ENCODE measurements at places on chromosomes 4 and X.
A peak's percentile ranks its signal among the peaks of the same experiment; 100 is the strongest.

- DNase-seq, result no peak
Measured at GRCh38 chr4:122619611-122620010, 1.3 kb downstream of the IL21 start.

GRCh38 chrX:10042055-10042454 is 74.9 kb downstream of the CLDN34 start:
- DNase-seq, result no peak

DNA sequence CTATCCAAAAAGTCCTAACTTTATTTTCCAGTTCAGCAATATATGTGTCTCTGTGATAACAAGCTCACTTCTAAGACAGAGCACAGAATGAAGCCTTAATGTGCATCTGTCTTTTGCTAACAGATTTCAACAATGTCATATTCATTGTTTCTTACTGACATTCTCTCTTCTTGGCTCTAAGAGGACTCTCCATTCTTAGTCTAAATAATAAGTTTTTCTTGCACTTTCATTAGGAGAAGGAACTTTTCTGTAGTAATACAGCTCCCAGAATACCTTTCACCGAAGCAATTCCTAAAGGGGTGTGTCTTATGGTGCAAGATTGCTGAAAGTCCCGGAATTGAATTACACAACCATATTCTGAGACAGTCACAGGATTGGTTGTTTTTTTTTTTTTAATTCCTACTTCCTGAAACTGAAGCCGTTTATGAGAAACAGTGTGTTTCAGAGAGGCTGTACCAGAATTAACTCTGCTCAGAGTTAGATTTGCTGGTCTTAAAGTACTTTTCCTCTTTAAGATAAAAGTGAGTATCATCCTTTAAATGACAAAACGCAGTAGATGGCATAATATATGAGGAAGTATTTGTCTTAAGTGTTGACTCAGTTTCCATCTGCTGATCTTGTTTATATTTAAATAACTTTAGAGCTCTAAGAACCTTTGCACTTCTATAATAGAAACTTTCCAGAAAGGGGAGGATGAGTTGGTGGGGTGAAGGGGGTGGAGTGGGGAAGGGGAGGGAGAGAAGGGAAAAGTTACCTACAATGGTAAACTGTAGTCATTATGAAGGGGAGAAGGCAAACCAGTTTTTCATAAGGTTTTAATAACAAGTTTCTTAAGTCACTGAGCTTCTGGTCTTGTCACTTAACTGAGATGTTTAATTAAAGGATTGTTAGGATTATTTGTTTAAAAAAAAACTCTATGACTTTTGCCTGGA is at the start of gene ALPK1:
Gene ALPK1 (plus strand): TSS at position 421 of the 932 bp plus-strand sequence.
- peak; percentile 73 for DNase-seq

DNA sequence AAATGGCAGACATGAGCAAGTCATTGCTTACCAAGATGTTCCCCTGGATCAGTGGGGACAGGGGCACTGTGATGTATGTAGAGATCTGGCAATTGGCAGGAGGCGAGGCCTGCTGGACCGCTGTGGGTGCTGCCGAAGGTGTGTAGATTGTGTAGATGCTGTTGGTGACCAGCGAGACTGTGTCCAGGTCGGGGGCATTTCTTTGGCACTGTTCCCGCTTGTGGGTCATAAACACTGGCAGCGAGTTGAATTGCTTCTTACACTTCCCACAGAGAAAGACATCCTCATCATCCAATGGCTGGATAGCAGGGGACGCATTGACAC is 52.7 kb downstream of the CFAP299 start:
- DNase-seq, result no peak

DNA sequence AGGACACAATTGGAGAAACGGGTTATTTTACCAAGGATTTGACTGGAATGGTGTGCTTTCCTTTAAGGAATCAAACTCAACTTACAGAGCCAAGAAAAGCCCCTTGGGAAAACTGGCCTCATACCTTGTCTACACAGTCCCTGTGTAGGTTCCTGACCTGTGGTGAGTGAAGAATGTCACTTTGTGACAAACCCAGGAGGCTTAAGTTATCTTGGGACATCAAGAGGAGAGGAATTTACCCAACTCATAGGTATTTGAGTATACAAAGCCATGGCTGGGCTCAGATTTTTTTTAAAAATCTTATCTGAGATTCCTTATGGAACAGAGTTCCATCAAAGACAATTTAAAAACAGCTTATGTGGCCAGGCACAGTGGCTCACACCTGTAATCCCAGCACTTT is 112.1 kb downstream of the EIF4E start:
- DNase-seq, result no peak

DNA sequence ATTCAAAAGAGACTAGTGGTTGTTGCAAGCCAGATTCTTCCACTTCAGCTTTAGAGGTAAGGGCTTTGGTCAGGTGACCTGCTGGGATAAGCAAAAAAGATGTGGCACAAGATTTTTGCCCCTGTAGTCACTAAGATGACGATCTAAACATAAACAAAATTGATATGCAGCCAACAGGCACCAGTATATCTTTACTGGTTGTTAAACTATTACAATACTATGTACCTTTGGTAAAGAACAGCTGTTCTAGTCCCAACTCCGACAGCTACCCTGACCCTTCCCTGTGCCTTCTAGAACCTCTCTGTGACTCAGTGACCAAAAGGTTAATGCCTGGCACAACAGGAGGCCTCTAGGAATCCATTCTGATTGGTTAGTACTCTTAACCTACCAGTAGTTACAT is 59.6 kb downstream of the MGST2 start:
- no peak for DNase-seq

GRCh38 chrX:13499736-13500135 is 69.7 kb upstream of the EGFL6 start:
- no peak for DNase-seq

DNA sequence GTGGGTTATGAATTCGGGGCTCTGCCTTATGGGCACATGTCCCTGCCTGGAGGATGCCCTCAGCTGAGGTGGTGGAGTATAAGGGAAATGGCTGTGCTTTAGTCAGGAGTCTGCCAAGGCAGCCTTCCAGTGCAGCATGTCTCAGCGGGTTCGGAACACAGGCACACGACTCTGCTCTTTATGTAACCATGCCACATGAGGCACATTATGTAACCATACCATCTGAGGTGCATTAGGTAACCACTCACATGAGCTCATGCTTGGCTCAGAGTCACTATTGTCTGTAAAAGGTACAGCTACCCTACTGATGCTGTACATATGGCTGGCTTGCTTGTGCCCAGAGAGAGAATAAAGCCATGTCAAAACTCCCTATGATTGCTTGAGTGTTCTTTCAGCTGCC is 723.6 kb downstream of the TRAM1L1 start:
- DNase-seq, result no peak

- no peak for DNase-seq
Measured at GRCh38 chrX:40479777-40480318, 100.9 kb upstream of the ATP6AP2 start.

DNA sequence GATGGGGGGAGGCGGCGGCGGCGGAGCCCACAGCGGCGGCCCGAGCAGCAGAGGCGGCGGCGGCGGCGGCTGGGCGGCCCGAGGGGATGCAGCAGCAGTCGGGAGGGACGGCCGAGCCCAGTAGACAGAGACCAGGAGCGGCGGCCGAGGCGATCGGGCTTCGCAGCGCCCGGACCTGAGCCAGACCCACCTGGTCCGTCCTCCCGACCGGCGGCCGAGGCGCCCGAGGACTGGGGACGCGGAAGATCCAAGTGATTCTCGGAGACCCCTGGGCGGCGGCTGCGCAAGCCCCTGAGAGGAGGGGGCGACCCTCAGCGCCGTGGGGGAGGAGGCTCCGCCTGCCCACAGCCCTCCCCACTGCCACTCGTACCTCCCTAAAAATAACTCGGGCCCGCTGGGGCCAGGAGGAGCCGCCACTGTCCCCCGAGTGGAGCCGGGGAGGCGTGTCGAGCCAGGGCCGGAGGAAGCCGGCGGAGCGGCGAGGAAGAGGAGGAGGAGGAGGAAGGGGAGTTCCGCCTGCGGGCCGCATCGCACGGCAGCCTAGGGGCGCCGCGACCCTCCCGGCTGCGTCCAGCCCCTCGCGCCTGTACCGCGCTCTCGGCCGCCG is 608 bp downstream of the RAPGEF2 start:
- DNase-seq, result no peak

DNA sequence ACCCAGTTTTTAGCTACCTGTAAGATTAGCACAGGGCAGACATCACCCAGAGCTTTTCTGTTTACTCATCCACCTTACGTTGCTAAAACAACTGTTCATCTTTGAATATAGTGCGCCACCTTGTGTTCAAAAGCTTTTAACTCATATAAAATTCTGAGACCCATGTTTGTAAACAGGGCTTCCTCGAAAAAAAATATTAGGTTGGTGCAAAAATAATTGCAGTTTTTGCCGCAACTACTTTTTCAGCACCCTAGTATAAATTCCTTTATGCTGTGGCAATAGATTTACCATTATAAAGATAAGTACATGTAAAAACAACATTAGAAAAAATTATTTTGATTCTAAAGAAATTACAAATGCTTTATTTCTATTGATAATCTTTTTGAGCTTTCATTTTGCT is 147.9 kb downstream of the LRBA start:
- peak; percentile 52 for DNase-seq

- no peak for DNase-seq
Measured at GRCh38 chrX:13201605-13202219, 118.1 kb downstream of the ATXN3L start.

- no peak for DNase-seq
Measured at GRCh38 chr4:147076179-147076578, 130.5 kb upstream of the TTC29 start.

- DNase-seq, result no peak
Measured at GRCh38 chr4:110483516-110483915, 7.6 kb downstream of the ENPEP start.

- no peak for DNase-seq
Measured at GRCh38 chr4:80074651-80075050, 1.6 kb upstream of the ANTXR2 start.

- DNase-seq, result no peak
Measured at GRCh38 chr4:88958080-88958479, 98.9 kb downstream of the FAM13A start.

GRCh38 chrX:132413459-132413858 is 75.4 kb downstream of the MBNL3 start:
- DNase-seq, result no peak

DNA sequence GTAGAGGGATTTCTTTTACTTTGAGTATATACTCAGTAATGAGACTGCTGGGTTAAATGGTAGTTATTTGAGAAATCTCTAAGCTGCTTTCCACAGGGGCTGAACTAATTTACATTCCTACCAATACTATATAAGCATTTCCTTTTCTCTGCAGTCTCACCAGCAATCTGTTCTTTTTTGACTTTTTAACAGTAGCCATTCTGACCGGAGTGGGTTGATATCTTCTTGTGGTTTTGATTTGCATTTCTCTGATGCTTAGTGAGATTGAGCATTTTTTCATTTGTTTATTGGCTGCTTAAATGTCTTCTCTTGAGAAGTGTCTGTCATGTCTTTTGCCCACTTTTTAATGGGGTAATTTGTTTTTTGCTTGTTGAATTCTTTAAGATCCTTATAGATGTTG is 43.3 kb downstream of the SPCS3 start:
- no peak for DNase-seq

DNA sequence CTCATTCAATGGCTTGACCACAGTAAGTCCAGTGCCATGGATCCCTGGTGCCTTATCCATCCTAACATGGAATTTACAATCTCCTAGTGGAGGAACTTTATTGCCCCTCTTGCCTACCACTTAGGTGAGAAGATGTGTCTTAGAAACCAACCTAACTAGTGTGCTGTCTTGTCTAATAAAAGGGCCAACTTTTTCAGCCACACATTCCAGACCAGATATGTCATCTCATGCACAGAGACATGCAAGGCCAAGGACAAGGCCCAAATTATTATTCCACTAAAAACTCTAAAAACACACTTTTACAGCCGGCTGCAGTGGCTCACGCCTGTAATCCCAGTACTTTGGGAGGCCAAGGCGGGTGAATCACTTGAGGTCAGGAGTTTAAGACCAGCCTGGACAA is 10.6 kb upstream of the PRDX4 start:
- DNase-seq, result no peak

DNA sequence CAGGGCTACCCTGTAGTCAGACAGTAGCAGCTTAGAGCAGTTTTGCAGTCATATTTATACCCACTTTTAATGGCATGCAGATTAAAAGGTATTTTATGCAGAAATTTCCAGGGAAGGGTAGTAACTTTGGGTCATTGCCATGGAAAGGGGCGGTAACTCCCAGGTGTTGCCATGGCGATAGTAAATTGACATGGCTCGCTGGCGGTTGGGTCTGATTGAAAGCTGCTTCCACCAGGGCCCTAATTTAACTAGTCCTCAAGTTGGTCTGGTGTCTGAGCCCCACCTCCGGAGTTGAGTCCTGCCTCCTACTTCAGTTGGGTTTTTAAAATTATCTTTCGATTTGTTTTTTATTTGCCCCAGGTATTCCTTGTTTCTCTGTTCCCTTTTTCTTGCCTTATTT is 70.1 kb downstream of the NAA11 start:
- DNase-seq, result no peak

GRCh38 chr4:3416821-3417221 is 24.9 kb upstream of the HGFAC start:
- no peak for DNase-seq

GRCh38 chr4:175373031-175373430 is 439.0 kb downstream of the GPM6A start:
- no peak for DNase-seq

DNA sequence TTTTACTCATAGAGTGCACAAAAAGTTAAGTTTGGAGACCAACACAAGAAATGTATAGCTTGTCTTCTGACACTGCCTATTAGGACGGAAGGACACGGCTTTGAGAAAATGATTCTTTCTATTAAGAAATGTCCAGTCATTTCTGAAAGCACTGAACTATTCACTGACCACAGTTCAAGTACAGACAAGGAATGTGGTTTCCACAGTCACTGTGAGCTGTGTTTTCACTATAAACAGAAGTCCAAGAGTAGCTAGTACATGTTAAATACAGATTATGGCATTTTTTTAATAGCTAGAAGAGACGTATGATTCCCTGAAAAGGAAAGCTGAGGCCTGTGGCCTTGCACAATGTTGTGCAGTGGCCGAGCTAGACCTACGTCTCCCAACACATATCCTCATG is 115.1 kb upstream of the GPM6A start:
- no peak for DNase-seq

GRCh38 chrX:68579810-68580209 is 67.7 kb upstream of the STARD8 start:
- DNase-seq, result no peak

Measured in NCI-H226 (cell line).